ENCODE measurements at places on chromosomes 3 and 15. TPM values are rescaled to one million over a fixed set of nuclear protein-coding genes. Genes with fewer than 3 reads are reported as not detected.

DNA sequence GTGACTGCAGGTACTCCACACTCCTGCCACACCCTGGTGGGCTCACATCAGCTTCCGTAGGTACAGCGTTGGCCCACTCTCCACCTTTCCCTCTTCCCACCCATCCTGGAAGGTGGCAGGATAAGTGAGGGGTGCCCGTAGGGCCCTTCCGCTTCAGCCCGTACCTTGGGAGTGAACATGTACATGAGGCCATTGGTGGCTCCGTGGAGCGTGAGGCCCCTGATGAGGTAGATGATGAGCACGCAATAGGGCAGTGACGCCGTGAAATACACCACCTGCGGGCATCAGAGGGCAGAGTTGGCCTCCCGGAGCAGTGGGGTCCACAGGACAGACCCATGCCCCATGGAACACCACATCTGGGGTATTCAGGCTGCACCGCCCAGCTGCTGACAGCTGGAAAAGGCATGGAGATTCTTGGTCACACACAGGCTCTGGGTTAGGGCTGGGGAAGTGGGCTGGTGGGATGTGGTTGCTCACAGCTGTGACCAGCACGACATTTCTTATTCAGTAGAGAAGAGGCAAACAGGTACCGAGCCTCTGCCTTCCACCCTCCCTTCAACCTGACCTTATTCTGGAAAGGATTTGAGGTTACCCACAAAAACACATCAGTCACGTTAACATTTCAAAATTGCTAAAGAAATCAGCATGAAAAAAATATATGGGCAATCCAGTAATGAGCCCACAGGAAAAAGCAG is 23.8 kb downstream of the SLC6A20 start:
- DNase-seq: no peak

DNA sequence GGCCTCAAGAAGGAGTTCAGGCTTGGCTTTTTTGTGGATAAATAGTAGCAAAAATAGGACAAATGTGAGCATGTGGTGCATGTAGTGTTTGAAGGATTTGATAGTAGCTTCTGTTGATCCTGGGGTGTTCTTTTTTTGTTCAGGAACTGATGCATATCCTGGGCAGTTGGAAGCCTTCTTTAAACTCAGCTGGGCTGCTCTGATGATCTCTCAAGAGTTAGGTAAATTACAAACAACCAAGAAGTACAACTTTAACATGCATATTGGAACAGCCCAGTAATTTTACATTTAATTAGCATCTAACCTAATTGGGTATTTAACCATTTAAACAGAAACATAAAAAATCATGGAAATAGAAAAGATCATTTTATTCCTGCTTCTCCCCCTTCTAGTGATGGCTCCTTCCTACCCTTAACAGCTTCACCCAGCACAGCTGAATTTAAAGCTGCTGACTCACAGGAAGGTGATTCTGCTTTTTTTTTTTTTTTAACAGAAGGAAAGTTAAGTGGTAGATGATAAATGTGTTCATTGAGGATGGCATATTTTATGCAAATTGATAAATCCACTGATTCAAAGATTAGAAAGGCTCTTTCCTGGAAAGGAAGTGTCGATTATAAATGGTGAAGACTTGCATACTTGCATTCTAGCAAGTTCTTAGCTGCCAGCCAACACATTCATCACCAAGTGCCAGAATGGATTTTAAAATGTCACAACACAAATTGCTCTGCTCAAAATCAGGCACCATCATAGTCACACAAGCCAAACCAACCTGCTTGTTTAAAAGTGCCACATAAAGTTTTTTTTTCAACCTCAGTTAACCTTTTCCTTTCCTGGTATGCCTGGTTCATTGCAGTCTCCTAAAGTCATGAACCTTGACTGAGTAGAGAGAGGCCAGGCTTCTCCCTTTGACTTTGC is 20.0 kb downstream of the SLC35G2 start:
- DNase-seq: no peak

DNA sequence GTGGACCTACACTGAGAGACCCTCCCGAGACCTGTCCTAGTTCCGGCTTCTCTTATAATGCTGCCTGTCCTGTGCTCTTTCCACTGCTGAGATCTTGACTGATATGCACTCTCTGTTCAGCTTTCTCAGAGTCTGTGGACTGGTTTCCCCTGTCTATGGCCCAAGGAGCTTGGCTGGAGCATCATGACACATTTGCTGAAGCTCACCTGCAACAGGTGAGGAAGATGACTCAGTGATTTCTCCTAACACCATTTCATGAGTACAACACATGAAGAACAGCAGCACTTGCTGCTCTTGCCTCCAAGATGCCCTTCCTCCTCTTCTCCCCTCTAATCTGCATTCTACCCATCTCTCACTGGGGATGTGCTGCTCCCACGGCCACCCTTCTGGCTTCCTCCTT is 92.1 kb downstream of the DUT start:
- no peak for DNase-seq

- DNase-seq: no peak
Observed at GRCh38 chr3:103847081-103848062, 1412.6 kb downstream of the ZPLD1 start.

GRCh38 chr3:107285197-107285596 is 92.0 kb upstream of the CCDC54 start:
- DNase-seq: no peak

DNA sequence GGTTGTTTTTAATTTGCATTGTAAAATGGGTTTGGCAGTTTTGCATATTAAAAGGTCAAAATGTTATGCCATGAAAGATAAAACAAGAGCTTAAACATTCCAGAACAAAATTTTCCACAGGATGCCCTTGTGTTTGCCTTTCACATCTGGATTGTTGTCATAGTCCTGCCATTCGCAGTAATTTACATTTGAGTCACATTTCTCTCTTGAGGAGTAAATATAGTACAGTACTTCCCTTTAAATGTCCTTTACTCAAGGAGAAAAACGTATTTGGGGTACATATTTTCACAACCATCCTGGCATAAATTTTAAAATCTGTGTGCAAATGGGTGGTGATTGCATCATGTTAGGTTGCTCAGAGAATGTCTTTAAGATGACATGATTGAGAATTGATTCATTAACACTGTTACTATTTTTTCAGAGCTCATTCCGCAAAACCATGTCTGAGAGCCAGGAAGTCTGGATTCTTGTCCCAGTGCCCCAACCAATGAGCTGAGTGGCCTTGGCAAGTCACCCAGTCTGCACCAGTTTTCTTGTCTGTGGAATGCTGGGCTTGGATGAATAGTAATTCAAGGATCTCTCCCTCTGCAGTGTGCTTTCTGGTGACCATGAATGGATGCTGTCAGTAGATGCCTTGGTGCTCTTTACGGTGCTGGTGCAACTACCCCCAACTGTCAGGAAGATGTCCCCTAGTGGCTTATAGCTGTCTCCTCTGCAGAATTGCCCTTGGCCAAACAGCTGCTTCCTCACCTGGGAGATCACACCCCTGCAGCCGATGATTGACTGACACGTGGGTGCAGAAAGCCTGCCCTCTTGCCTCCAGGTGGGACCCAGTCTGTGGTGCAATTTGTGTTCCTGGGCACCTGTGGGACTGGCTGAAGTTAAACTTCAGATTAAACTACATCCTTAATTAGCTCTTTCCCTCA is 43.0 kb downstream of the ABHD5 start:
- DNase-seq: peak; percentile 68

- DNase-seq: no peak
Observed at GRCh38 chr15:77532846-77533245, 99.9 kb downstream of the LINGO1 start.

The CNTN4 gene
- 3.2 TPM for total RNA-seq
